C1 segment of cervical spinal cord (tissue), 14 donors: ENCODE measurements at places on chromosomes 1 and 21.

DNA sequence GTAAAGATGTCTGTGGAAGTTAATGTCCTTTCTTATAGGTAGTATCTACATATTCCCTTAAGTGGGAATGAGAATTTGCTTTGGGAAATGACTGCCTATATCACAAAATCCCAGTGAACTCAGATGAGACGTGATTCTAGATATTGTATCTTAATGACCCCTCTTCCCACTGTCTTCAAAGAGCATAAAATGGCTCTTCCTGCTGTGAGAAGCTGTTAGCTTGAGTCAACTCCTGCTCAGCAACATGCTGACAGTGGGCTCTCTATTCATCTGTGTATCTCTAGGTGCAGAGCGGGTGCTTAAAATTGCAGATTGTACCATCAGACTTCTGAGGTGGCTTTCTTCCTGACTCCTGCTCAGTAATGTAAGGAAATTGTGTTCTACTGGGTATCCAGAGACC is 100.6 kb downstream of the SPAG17 start:
- no peak for DNase-seq

DNA sequence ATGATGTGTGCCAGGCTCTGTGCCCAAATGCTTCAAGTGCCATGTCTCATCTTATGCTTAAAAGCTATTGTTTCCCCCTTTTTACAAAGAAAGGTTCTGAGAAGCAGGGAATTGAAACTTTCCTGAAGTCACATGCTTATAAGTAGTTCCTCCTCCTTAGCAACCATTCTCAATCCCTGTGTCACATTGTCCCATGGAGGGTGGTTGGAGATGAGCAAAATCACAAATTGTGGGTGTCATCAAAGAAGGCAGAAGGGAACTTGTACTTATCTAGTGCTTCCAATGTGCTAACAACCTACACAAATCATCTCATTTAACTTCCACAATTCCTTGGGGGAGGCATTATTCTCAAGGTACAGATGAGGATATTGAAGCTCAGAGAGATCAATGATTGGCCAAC is 10.1 kb upstream of the ERICH3 start:
- no peak for DNase-seq

DNA sequence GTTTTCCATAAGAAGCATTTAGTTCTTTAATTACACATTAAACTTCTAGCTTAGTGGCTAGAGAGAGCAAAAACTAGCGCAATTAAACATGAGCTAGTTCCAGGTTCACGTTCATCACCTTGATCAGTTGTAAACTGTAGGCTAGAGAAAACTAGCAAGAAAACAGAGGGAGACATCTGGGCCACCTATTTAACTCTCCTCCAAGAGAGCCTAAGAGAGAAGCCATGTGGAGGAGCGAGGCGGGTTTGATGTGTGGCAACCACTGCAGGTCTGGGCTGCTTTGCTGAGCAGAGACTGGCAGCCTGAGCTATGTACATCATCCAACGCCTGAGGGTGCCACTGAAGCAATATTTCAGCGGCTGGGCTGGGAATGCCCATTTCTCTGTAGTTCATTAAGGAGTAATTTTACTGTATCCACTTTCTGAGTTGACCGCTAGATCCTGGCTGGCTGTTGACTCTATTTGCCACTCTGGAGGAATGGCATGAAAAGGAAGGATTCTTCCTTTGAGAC is 252.9 kb downstream of the DYRK1A start:
- DNase-seq, result no peak

- DNase-seq, result no peak
These were observed 1512.7 kb upstream of the TPTE start for GRCh38 chr21:9008636-9009035.

- DNase-seq, result no peak
These were observed 59.7 kb downstream of the LMO4 start for GRCh38 chr1:87388411-87388810.

DNA sequence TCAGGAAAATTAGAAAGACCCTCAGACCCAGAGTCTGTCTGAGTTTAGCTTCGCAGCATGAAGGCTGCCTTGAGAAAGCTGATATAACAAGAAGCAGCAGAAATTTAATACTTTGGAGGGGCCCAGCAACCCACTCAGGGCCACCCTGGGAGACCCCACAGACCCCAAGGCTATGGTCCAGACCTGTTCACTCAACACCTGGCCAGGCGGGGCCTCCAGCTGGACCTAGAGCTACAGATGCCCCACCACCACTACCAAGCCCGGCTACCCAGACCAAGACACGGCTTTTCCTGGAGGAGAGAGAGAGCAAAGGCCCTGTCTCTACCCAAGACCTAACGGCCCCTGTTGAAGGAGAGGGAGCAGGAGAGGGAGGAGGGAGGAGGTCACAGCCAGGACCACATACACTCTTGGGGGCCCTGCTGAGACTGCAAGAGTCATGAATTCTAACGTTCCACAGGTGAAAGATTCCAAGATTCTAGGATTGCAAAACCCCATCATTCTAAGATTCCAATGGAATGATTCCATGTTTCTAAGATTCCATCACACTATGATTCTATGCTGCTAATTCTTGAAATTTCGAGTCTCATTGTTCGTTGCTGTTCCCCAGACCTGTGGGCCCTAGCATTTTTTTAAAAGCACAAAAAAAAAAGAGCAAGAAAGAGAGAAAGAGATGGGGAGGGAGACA is 53.2 kb downstream of the LACTBL1 start:
- no peak for DNase-seq

DNA sequence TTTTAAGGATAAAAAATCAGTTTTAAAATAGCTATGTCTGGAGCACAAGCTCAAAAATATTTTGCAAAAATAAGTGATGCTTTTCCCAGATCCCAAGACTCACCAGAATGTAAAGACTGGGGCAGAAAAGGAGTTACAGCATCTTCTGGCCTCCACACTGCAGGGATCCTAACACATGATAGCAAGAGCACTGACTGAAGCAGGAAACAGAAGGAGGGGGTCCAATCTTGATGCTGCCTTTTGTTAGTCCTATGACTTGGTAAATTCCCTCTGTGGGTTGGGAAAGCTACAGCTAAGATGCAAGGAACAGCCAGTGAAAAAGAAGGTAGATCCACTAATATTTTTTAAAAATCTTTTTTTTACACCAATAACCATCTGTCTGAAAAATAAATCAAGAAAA is 54.2 kb upstream of the TNR start:
- DNase-seq, result no peak

- DNase-seq, result no peak
These were observed 825 bp downstream of the TMEM39B start for GRCh38 chr1:32073299-32074229.

DNA sequence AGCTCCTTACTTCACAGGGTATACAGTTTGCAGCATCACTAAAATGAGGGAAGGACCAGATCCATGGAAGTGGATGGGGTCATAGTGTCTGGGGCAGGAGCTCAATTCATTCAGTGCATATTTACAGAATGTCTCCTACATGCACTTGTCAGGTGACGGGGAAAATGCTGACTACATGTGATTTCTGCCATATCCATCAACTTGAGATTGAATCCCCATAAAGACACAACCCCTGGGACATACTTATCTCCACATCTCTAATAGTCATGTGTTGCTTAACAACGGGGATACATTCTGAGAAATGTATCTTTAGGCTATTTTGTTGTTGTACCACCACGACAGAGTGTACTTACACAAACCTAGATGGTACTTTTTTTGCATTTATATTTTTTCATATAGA is 12.0 kb downstream of the RWDD2B start:
- DNase-seq, result no peak

- DNase-seq, result no peak
These were observed 154.2 kb upstream of the DAB1 start for GRCh38 chr1:57578099-57578498.

- DNase-seq, result no peak
These were observed 148.0 kb downstream of the ROR1 start for GRCh38 chr1:63921802-63922201.

DNA sequence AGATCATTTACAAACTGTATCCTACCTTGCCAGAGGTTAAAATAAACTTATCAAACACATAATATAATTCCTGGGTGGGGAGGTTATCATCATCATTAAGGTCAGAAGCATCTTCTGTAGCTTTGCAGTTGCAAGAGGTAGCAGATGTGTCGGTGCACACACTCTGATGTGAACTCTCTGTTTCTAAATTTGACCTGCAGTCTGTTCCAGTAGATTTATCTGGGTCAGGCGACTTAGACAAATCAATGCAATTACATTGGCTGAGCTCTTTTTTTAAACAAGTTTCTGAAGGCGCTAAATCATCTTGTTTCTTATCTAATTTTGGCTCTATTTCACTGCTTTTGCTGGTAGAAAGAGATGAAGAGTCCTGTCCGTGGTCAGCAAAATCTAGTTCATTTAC is 70.4 kb downstream of the PRPF38A start:
- DNase-seq, result no peak

DNA sequence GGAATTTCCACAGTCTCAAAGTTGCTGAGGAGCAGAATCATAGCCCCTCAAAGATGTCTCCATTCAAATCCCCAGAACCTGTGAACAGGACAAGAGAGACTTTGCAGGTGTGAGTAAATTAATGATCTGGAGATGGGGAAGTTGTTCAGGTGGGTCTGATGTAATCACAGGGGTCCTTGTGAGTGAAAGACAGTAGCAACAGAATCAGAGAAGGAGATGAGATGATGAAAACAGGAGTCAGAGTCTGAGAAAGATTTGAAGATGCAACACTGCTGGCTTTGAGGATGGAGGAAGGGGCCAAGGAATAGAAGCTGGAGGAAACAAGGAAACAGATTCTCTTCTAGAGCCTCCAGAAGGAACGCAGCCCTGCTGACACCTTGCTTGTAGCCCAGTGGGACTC is 81.5 kb downstream of the SELENOF start:
- DNase-seq, result no peak

DNA sequence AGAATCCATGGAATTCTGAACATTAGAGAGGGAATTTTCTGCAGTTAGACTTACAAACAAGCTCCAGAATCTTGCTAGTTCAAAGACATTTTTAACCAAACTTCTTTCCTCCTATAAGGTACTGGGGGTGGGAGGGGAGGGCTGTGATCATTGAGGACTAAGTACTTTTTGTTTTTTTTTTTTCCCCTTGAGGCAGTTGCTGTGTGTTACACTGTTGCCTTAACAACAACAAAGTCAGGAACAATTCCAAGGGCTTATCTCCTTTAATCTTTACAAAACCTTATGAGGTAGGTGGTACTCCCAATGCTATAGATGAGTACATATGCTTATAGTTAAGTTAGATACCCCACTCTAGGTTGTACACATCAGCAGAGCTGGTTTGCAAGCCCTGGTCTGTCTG is 62.9 kb downstream of the PPP1R12B start:
- no peak for DNase-seq

DNA sequence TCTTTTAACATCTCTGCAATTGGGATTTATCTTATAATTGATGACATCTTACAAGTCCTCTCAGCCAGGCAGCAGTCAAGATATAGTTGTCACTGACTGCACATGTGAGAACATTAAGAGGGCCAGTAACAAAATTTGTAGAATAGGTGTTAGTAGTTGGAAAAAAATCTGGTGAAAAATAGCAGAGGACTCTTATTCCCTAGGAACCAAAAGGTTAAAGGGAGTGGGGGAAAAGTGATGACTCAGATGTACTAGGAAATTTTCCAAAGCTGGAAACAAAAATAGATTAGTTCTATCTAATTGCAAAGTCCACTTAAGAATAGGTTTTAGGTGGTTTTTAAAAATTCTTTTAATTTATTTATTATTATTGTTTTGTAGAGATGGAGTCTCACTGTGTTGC is 3.6 kb downstream of the NUP210L start:
- no peak for DNase-seq

- no peak for DNase-seq
These were observed 66.6 kb upstream of the HAO2 start for GRCh38 chr1:119302011-119302410.

DNA sequence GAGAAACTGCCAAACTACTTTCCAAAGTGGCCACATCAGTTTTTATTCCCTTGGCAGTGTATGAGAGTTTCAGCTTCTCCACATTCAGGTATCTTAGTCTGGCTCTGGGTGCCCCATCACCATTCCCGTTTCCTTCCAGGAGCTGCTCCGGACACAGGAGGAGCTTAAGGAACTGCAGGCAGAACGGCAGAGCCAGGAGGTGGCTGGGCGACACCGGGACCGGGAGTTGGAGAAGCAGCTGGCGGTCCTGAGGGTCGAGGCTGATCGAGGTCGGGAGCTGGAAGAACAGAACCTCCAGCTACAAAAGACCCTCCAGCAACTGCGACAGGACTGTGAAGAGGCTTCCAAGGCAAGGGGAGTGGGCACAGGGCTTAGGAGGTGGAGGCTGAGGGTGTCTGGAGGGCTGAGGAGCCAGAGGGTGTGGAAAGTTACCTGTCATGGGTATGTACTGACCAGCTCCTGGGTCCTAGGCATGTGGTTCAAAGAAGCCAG is 10.9 kb upstream of the TUFT1 start:
- DNase-seq, result no peak

DNA sequence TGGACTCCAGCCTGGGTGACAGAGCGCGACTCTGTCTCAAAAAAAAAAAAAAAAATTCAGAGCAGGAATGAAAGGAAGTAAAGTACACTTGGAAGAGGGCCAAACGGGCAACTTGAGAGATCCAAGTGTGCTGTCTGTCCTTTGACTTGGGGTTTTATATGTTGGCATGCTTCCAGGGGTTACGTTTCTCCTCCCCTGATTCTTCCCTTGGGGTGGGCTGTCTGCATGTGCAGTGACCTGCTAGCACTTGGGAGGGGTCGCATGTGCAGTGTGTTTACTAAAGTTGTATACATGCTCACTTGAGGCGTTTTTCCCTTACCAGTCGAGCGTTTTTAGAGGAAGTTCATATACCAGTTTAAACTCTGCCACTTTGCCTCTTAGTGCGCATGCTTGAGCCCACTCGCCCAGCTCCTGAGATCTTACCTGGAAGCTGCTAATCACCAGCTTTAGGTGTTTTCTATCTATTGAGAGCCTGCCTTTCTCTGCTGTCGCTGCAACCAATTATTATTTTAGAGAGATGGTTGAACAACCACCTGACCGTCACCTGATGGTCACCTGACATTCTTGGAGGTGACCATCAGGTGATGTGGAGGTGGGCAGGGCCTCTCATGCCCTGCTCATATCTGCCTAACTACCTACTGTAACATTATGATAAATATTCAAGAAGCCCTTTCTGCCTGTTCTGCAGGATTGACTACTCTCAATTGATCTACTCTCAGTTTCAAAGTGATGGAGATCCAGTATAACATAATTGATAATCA is 140.1 kb downstream of the MACF1 start:
- no peak for DNase-seq

DNA sequence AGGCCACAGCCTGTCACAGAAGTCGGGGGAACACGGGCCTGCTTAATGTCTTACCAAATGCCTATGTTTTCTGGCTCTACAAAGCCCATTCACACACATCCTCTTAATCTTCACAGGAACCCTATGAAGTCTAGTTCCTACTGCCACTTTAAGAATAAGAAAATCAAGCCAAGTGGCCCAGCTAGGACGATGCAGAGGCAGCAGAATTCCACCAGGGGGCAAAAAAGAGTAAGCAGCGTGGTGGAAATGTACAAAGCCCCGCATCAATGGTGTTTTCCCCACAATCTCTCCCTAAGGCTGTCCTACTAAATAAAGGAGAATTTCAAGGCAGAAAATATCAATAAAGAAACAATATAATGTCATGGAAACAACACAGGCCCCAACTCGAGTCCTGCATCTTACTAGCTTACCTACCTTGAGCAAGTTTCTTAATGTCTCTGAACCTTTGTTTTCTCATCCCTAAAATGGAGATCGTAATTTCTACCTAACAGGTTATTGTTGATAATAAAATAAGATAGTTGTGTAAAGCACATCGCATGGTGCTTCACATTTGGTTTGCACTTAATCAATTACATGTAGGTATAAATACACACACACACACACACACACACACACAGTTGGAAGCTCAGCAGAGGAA is 21.4 kb downstream of the SEC16B start:
- DNase-seq, result peak; percentile 35
